ENCODE measurements at places on chromosomes 6 and 20.

- no peak for DNase-seq
- H3K27me3 ChIP-seq: no peaks in the 10 kb centered on the region
- no peak overlapping the region for H3K4me3 ChIP-seq
Observed at GRCh38 chr6:55713436-55713835, 134.4 kb upstream of the HMGCLL1 start.

- H3K4me1 ChIP-seq: peaks cover 19% of the 10 kb centered on the region
- no peak for DNase-seq
- H3K36me3 ChIP-seq: no peaks in the 10 kb centered on the region
- H3K4me3 ChIP-seq: no peak overlapping the region
- peaks cover 56% of the 10 kb centered on the region for H3K27me3 ChIP-seq
Observed at GRCh38 chr20:48898210-48898609, 23.3 kb upstream of the ARFGEF2 start.

GRCh38 chr6:139313784-139314545, 22.2 kb upstream of the TXLNB start:
- no peaks in the 10 kb centered on the region for H3K4me1 ChIP-seq
- H3K27ac ChIP-seq: no peak overlapping the region
- no peaks in the 10 kb centered on the region for H3K36me3 ChIP-seq

- no peaks in the 10 kb centered on the region for H3K36me3 ChIP-seq
- peak overlapping the region; percentile 46 for H3K27ac ChIP-seq
- H3K4me3 ChIP-seq: no peak overlapping the region
- H3K27me3 ChIP-seq: no peaks in the 10 kb centered on the region
Observed at GRCh38 chr20:23147964-23148730, 62.0 kb upstream of the CD93 start.

DNA sequence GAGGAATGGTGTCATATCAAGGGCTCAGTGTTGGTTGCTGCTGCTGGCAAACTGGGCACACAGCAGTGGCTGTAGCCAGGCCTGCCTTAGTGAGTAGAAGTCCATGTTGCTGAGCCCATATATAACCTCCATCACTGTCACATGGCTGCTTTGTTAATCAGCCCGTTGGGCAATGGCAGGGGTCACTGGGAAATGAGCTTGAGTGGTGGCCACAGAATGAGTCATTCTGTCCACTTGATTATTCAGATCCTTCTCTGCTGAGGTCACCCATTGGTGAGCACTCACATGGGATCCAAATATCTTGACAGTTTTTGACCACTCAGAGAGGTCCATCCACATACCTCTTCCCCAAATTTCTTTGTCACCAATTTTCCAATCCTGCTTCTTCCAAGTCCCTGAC, 898.9 kb upstream of the EYS start:
- no peak overlapping the region for H3K4me3 ChIP-seq
- no peak overlapping the region for H3K27ac ChIP-seq
- no peaks in the 10 kb centered on the region for H3K36me3 ChIP-seq

- H3K27me3 ChIP-seq: peaks cover 41% of the 10 kb centered on the region
- no peaks in the 10 kb centered on the region for H3K36me3 ChIP-seq
- no peak overlapping the region for H3K27ac ChIP-seq
- DNase-seq: no peak
Observed at GRCh38 chr20:38798266-38798665, 7.2 kb upstream of the PPP1R16B start.

DNA sequence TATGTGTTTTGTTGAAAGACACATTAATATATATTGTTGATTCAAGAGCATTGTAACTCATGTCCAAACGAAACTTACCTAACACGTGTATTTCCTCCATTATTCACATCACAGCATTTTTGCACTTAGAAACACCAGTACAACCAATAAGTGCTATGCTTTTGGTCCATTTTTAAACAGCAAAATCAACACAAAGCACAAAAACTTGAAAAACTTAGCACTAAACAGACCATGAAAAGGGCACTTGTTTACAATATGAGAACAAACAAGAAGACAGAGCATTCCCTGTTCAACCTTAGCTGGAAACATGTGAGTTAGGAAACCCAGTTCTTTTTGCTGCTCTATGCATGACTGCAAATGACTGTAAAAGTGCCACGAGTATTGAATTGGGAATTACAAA, 9.6 kb downstream of the GLYATL3 start:
- peaks cover 42% of the 10 kb centered on the region for H3K4me1 ChIP-seq
- H3K27ac ChIP-seq: no peak overlapping the region
- H3K27me3 ChIP-seq: no peaks in the 10 kb centered on the region

GRCh38 chr6:23218751-23219150, 649.4 kb downstream of the HDGFL1 start:
- H3K4me3 ChIP-seq: no peak overlapping the region
- no peaks in the 10 kb centered on the region for H3K27me3 ChIP-seq
- H3K36me3 ChIP-seq: no peaks in the 10 kb centered on the region
- no peak overlapping the region for H3K27ac ChIP-seq

DNA sequence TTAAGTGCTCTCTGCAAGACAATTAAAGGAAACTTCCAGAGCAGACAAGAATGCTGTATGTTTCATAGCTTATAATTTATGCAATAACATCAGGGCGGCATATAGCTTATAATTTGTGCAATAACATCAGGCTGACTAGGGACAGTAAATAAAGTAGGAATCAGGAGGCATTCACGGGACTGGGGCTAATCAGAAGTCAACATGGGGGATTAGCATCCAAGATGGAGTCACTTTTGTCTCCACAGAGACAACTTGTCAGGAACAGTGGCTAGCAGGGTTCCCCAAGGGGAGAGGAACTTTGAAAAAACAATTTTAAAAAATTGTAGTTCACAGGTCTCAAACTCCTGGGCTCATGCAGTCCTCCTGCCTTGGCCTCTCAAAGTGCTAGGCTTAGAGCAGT, 3.3 kb upstream of the ZNF341 start:
- H3K27ac ChIP-seq: no peak overlapping the region
- H3K36me3 ChIP-seq: peaks cover 23% of the 10 kb centered on the region
- no peaks in the 10 kb centered on the region for H3K27me3 ChIP-seq
- no peak overlapping the region for H3K4me3 ChIP-seq

GRCh38 chr6:36201612-36202011, 5.1 kb downstream of the BRPF3 start:
- no peaks in the 10 kb centered on the region for H3K27me3 ChIP-seq
- no peak for DNase-seq
- H3K27ac ChIP-seq: no peak overlapping the region

GRCh38 chr20:48779435-48779834, 48.4 kb downstream of the PREX1 start:
- H3K4me1 ChIP-seq: no peaks in the 10 kb centered on the region
- H3K27me3 ChIP-seq: peaks cover 64% of the 10 kb centered on the region
- no peaks in the 10 kb centered on the region for H3K36me3 ChIP-seq
- no peak overlapping the region for H3K27ac ChIP-seq
- DNase-seq: no peak

GRCh38 chr6:90369024-90369519, 72.4 kb upstream of the BACH2 start:
- peak; percentile 82 for DNase-seq
- no peaks in the 10 kb centered on the region for H3K27me3 ChIP-seq
- peak overlapping the region; percentile 22 for H3K4me3 ChIP-seq

- no peak overlapping the region for H3K4me3 ChIP-seq
- peaks cover 52% of the 10 kb centered on the region for H3K27me3 ChIP-seq
- peaks cover 12% of the 10 kb centered on the region for H3K36me3 ChIP-seq
- DNase-seq: no peak
- H3K4me1 ChIP-seq: no peaks in the 10 kb centered on the region
- H3K27ac ChIP-seq: no peak overlapping the region
Observed at GRCh38 chr6:39932386-39932910, 1.8 kb downstream of the MOCS1 start.

DNA sequence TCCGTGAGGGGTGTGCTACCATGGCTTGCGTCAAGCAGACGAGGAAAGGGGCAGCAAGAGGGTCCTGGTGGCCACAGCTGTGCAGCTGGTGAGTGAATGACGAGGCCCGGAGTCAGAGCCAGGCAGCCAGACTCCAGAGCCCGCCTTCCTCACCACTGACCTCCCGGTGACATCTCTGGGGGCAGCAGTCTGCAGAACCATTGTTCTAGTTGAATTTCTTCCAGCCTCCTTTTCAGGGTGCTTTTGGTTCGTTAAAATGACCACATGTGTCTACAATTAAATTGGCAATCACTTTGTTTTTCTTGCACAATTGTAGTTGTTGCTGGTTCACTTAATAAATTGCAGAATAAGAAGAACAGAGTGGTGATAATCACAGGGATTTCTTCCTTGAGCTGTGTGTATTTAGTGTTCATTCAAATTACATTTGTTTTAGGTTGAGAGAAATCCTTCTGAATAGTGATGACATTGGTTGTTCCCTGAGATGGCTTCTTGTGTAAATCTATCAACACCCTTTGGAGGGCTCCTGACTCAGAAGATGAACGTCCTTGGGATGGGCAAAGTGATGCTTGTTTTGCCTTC, 96.4 kb downstream of the TULP4 start:
- H3K4me1 ChIP-seq: peaks cover 71% of the 10 kb centered on the region
- no peak for DNase-seq
- H3K36me3 ChIP-seq: peaks cover 24% of the 10 kb centered on the region
- no peak overlapping the region for H3K27ac ChIP-seq

DNA sequence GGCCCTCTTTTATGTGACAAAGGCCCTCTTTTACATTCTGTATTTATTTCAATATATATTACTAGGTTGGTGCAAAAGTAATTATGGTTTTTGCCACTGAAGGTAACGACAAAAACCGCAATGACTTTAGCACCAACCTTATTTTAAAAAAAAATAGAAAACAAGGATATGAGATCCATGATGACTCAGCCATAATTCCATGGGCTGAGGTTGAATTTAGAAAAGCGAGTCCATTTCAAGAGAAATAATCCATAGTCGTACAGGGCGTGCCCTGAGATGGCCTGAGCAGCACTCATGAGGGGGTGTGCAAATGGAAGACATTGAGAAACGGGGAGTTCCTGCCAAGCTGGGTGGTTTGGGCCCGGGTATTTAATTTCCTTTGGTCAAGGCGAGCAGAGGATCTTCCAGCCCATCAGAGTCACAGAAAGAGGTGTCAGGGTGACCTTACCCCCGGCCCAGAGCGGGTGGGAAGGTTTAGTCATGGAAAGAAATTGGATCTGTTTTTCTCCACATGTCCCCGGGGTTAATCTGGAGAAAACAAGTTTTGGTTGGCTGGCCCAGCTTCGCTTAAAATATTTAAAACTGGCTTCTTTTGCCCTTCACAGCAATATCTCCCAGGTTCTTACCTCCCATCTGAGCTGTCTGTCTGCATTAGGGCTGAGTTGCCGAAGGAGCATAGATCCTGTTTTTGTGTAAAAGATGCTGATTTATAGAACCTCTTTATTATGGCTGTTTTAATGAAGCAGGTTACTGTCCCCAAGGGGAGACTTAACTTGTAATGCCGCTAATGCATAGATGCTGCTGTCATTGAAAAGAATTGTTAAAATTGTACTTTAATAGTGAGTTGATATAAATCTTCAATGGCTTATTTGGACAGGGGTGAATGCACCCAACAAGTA, 255.6 kb downstream of the PREX1 start:
- H3K27me3 ChIP-seq: peaks cover 72% of the 10 kb centered on the region
- H3K4me1 ChIP-seq: no peaks in the 10 kb centered on the region
- H3K36me3 ChIP-seq: no peaks in the 10 kb centered on the region
- no peak for DNase-seq

GRCh38 chr20:4898282-4899244, 102.7 kb downstream of the SLC23A2 start:
- H3K27ac ChIP-seq: peak overlapping the region; percentile 53
- peaks cover 5% of the 10 kb centered on the region for H3K36me3 ChIP-seq
- H3K27me3 ChIP-seq: no peaks in the 10 kb centered on the region
- peak; percentile 67 for DNase-seq
- peaks cover 36% of the 10 kb centered on the region for H3K4me1 ChIP-seq

DNA sequence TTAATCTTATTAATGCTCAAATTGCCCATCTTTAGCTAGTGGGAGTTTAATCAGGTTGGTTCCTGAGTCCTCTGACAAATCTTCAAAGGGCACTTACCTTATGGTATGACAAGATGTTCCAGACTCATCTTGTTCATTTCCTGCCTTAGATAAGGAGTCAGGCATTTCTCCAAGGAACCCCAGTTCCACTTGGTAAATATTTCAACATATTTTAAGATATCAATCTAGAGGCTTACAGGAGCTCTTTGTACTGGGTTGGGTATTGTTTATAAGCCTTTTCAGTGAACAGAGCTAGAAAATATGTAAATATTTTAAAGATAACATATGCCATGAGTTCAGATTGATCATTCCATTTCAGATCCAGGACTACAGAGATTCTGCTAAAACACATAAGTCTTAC, 159.8 kb downstream of the RCAN2 start:
- DNase-seq: no peak
- no peaks in the 10 kb centered on the region for H3K4me1 ChIP-seq
- H3K27me3 ChIP-seq: no peaks in the 10 kb centered on the region
- H3K27ac ChIP-seq: no peak overlapping the region
- H3K36me3 ChIP-seq: no peaks in the 10 kb centered on the region

DNA sequence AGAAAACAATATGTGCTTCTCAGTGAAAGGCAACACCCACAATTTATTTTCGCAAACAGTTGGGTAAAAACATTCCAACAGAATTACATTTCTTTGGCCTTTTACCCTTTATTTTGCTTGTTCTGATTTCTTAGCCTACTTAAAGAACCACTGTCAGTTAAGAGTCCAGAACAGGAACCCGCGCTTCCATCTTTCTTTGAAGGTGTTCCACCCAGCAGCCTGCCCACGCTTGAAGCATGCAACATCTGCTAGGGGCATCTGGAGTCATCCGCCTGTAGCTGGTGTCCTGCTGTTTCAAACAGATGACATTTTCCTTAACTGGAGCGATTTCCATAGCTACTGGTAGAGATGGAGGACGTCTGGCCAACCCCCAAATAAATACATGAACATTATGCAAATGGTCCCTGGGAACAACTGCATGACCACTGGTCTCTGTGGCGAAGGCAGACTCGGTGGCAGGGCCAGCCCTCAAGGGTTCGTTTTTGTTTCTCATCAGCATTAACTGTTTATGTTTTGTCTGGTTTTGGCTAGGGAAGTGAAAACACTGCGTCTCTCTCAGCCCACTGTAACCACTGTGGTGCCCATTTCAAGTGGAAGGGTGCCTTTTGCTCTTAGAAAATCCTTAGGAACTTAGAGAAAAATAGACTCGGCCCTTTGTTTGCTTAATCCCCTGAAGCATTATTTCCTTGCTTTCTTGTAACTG, 51.6 kb downstream of the LAMA4 start:
- no peaks in the 10 kb centered on the region for H3K27me3 ChIP-seq
- H3K4me1 ChIP-seq: peaks cover 78% of the 10 kb centered on the region
- DNase-seq: no peak
- H3K4me3 ChIP-seq: peak overlapping the region; percentile 58

DNA sequence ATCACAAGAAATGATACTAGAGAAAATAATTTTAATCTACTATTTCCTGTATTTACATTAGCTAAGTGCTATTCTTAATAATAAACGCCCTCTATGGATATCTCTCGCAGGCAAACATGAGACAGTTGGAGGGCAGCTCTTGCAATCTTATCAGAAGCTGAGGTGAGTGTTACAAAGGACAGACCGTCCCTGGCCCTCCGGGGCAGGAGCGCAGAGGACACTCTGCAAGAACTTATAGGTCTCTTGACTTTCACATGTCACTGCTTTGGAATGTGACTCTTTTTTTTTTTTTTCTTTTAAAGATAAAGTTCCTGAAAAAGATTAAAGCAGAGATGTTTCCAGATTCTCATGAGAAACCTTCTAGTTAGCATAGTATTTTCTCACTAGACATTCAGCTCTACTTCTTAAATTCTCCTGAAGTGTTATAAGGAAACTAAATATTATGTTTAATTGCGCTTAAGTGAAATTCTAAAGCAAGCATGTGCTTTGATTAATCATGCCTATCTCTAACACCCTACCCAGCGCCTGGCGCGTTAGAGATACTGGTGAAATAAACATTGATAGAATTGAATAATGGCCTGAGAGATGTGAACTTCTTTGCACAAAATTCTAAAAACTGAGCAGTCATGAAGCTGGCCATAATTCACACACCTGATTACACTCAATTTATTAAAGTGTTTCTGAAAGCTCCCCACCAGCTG, 57.4 kb downstream of the SYTL3 start:
- H3K27me3 ChIP-seq: no peaks in the 10 kb centered on the region
- H3K27ac ChIP-seq: peak overlapping the region; percentile 85
- H3K4me1 ChIP-seq: peaks cover 69% of the 10 kb centered on the region
- peaks cover 19% of the 10 kb centered on the region for H3K36me3 ChIP-seq
- DNase-seq: peak; percentile 59
